ENCODE measurements at places on chromosomes 1 and 21.

DNA sequence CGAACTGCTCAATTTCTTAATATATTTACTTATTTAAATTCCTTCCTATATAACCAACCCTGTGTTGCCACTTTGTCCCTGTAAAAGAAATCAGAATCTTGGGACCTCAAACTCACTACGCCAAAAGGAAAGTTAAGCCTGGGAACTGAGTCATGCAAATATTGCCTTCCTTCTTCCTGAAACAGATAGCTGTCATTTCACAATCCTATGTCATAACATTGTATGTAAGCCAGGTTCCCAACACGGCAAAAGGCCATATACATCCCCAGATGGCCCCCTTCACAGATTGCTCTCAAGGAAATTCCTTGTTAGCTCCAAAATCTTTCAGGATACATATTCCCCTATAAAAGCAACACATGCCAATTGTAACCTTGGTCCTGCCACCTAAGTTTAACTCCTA is 39.7 kb downstream of the C21orf91 start:
- peak; percentile 75 for DNase-seq

DNA sequence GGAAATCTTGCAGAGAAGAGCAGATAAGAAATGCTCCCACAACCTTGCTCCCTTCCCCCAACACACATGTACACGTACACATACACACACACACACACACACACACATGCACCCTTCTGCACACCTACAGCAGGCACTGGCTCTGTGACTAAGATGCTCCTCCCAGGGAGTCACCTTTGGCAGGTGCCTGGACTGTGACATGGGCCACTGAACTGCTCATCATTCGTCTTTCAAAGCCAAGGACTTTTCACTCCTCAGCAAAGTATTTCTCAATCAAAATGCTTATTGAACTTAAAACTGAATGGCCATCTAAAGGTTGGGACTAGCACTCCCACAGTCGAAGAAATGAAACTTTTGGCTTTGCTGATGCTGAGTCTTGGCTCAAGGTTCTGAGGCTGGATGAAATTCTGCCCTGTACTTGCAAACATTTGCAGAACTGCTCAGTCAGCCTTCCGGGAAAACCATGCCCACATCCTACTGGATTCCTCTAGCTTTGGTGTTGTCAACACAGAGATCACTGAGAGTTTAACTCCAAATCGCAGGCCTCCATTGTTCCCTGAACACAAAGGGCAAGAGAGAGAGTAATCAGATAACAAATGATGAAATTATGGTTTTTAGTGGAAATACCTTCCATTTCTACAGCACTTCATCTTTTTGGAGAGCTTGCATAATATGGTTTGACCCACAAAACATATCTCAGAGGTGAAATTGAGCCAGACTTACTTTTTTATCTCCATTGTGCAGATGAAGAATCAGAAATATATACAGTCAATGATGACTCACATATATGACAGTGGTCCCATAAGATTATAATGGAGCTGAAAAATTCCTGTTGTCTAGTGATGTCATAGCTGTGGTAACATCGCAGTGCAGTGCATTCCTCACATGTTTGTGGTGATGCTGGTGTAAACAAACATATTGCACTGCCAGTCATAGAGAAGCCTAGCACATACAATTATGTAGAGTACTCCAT is 72.4 kb upstream of the BCAR3 start:
- DNase-seq: peak; percentile 76

GRCh38 chr1:869499-870244 is 54.1 kb upstream of the SAMD11 start:
- DNase-seq: peak; percentile 87

GRCh38 chr1:101745551-101746270 is 251.0 kb downstream of the OLFM3 start:
- no peak for DNase-seq

DNA sequence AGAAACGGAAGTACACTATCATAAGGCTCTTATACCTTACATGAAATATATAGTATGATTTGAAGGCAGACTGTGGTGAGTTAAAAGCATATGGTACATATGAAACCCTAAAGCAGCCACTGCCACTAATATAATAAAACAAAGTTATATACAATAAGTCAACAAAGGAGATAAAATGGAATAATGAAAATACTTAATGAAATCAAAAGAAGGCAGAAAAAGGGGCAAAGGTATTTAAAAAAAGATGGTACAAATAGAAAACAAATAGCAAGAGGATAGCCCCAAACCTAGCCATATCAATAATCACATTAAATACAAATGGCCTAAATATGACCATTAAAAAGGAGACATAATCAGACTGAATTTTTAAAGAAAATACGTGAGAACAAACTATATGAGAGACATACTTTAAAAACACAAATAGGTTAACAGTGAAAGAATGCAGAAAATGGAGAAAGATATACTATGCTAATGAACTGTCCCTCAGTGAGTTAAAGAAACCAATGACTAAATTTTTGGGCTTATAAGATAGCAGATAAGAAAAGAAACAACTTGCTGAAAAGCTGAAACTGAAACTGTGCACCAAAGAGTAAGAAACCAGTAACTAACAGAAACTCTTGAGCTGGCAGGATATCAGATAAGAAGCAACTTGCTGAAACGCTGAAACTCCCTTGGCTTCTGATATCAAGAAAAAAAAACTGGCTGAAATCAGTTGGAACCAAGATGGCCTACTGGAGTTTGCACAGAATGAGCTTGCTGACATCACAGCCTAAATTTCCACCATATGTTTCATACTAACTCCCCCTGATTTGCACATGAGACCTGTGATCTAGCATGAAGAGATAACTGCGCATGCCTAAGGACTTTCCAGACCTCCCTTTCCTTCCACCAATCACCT is 44.3 kb upstream of the IL10 start:
- no peak for DNase-seq

- DNase-seq: no peak
These were observed 9.2 kb downstream of the IGSF21 start for GRCh38 chr1:18116777-18117176.

GRCh38 chr1:161890574-161890973 is 124.5 kb downstream of the ATF6 start:
- no peak for DNase-seq

DNA sequence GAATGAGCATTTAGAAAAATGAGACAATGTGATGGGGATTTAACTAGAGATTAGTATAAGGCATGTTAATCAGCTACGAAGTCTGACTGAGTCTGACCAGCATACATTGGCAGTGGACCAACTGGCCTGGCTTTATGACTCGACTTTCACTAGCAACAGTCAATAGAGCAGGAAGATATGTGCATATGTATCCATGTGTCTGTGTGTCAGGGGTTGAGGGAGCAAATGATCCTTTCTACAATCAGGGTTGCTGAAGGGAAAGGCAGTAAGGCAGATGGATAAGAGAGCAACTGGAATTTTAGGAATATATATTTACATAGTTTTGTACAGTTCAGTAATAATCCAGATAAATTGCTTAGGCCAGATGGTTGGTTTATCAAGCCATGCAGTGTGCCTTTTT is 645.6 kb downstream of the PLA2G4A start:
- no peak for DNase-seq

GRCh38 chr1:180156631-180157091 is 2.0 kb downstream of the QSOX1 start:
- DNase-seq: peak; percentile 43

GRCh38 chr1:210900079-210900478 is 233.9 kb downstream of the KCNH1 start:
- DNase-seq: no peak

DNA sequence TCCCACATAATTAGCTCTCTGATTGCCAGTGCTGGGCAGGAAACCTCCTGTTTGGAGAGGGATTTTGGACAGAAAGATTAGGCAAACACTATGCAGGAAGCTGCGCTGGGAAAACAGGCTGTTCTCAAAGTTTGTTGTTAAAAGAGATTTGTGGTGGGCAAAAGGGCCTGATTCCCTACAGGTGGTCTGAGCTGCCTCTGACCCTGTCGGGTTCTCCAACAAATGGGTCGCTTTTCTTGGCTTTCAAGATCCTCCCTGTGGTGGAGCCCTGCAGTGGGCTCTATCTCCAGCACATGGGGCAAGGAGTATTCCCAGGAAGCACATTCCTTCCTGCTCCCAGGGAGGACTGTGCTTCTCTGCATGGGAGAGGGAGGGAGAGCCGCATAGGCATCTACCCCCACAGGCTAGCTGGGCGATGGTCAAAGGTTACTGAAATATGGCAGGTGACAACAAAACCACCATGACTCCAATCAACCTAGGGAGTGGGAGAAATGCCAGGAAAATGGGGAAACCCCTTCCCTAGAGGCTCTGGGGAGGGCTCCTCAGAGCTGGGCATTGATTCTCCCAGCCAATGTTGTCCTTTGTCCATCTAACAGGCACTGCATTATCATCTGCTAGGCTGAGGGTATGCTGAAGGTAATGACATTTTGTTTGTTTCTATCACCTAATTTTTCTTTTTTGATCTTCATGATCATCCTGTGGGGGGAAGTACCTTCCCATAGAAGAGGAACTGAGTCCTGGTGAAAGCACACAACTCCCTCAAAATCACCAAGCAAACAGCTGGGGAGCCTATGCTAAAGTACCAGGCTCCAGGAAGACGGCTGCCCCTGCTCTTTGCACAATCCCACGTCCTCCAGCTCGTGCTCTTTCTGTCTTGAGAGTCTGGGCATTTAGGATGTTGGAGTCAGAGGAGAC is 85.3 kb downstream of the PLXNA2 start:
- peak; percentile 47 for DNase-seq

DNA sequence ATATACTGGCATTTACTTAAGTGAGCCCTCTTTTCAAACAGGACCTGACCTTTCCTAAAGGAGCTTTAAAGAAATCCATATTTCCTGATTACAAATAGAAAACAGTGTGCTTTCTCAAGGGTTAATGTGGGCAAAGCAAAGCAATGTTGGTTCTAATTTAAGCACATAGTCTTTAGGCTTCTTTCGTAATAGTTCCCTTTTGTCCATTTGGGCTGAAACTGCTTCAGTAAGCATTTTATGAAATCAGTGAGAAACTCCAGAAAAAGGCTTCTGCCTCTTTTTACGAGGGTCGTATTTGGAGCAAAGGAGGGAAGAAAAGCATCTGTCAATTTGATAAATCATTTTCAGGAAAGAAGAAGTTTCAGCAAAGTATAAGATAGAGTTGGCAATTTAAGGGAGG is 331.2 kb downstream of the KIF26B start:
- DNase-seq: peak; percentile 69

DNA sequence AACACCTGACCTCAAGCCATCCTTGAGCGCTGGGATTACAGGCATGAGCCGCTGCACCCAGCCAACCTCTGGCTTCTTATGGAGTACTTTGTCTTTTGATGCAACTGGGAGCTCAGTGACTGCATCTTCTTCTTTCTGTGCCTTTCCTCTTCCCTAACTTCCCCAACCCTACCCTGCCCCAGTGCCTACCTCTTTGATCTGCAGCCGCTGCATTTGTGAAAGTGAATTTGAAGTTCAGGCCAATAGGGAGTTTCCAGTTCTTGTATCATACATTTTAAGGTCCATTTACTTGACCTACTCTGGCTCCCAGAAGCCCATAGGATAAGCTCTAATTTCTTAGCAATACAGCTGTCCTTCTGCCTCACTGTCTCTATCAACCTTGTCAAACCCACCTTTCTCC is 52.2 kb downstream of the KCNC4 start:
- DNase-seq: peak; percentile 14

DNA sequence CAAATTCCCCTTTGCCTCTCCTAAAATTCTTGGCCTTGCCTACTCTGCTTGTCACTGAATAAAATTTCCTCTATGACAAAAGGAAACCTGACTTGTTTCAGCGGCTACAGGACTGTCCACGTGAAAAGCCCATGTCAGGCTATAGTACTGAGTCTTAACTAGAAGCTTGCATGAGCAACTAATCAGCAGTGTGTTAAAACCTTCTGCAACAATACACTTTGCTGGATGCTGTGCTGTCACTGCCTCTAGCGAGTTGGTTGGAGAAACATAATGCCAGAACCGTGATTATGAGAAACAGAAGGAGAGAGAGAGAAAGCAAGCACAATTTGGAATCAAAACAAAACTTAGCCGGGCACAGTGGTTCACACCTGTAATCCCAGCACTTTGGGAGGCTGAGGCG is 25.7 kb upstream of the SLC30A10 start:
- DNase-seq: no peak

DNA sequence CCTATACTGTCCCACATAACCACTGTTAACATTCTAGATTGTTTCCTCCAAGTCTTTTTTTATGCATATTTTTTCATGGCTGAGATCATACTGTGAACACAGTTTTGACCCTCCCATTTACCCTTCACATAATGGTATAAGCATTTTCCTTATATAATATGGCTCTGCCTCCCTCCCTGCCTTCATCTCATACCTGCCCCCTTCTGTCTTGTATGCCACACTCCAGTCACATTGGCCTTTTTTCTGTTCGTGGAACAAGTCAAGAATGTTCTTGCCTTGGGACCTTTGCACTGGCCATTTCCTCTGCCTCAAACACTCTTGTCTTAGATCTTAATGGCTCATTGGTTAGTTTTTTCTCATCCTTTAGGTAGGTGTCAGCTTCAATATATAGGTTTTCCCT is 24.3 kb upstream of the ELAVL4 start:
- DNase-seq: no peak

DNA sequence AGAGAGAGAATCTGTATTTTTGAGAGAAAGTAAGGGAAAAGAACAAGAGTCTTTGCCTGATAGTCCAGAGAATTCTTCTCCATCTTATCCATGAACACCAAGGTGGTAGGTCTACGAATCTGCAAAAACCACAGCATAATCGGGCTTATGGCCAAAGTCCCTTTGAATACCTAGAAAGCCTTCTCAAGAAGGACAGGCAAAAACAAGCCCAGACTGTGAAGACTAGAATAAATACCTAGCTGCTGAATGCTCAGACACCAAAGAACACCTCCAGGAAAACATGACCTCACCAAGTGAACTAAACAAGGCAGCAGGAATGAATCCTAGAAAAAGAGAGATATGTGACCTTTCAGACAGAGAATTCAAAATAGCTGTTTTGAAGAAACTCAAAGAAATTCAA is 79.2 kb downstream of the HFM1 start:
- DNase-seq: no peak

Measured in suppressor macrophage treated with lipopolysaccharide for 1 hour (primary cell).